Smooth muscle cell of the brain vasculature (primary cell): ENCODE measurements at places on chromosomes 5 and 9.

DNA sequence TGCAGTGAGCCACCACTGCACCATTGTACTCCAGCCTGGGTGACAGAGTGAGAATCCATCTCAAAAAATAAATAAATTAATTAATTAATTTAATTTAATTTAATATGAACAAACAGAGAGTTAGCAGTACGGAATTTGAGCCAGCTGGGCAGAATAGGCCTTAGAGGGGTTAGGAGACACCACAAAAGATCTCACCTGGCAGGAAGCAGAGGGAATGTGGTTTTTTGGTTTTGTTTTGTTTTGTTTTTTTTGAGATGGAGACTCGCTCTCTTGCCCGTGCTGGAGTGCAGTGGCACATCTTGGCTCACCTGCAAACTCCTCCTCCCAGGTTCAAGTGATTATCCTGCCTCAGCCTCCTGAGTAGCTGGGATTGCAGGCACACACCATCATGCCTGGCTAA is 31.8 kb upstream of the PWWP2A start:
- DNase-seq = no peak

- DNase-seq = no peak
Measured at GRCh38 chr5:13785781-13786415, 158.6 kb downstream of the DNAH5 start.

DNA sequence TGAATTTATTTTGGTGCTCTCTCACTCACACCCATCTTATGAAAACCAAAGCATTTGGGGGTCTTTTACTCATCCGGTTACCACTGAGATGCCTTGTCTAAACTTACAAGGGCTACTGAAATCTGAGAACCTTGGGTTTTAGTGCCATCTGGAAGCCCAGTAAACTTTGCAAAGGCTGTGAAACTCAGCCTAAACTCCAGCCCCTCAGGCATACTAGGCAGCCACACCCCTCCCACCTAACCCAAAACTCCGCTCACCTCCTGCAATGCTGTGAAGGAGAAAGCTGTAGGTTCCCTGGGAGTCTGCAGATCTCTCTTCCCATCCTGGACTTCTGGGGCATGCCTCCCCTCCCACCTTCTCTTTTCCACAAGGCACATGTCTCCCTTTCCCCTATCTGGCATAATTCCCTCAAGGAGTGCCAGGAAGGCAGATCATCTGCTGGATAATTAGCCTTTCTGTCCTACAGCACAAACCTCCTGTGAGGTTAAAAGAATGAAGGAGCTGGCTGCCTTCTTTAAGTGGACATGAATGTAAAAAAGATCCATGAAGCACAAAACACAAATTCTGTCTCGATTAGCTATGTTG is 71.5 kb upstream of the ANXA1 start:
- DNase-seq = no peak

DNA sequence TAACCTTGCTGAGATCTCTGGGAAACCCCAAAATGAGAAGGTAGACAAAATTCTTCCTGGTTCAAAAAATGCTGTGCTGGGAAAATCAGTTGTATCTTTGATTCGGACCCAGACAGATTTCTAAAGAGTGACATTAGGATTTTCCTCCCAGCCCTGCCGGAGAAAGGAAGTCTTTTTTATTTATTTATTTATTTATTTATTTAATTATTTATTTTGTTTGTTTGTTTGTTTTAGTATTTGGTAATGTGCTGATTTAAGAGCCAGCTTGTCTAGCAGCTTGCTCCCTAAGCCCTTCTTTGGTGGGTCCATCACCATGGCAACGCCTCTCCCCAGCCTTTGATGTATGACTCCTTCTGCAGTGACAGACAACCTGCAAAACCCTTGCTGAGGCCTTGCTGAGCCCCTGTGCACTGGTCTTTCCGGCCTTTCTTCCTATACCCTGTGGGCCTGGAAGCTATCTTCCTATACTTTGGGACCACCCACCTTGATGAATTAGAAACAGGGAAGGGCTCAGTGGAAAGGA is 60.6 kb upstream of the AFAP1L1 start:
- no peak for DNase-seq

DNA sequence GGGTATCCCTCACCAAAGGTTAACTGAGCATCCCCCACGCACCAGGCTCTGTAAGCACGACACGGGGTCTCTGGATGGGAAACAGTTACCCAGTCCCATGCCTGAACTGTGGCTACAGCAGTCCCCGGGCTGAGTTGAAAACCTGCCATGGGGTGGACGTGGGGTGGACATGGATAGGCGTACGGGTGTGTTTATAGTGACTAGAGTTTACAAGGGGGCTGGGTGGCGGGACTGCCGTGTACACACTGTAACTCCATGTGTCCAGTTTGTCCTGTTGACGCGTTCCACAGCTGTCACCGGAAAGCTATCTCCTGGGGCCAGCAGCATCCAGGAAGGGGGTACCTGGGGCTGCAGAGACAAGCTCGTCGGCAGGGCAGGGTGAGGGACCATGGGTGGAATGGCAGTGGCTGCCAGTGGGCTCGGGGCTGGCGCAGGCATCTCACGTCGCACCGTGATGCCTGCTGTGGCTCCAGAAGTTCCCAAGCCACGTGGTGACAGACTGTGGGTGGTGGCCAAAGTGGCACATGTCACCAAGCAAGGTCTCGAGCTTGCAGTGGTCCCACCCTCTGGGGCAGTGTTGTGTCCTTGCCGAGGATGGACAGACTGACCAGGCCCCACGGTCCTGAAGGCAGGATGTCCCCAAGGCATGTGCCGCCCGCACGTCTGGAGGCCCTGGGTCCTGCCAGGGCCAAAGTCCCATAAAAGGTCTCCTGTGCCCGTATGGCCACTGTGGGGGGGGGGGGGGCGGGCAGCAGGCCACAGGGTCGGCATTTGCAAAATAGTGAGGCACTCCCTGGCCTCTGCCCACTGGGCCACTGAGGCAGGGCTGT is 29.3 kb upstream of the RNF130 start:
- DNase-seq = no peak

DNA sequence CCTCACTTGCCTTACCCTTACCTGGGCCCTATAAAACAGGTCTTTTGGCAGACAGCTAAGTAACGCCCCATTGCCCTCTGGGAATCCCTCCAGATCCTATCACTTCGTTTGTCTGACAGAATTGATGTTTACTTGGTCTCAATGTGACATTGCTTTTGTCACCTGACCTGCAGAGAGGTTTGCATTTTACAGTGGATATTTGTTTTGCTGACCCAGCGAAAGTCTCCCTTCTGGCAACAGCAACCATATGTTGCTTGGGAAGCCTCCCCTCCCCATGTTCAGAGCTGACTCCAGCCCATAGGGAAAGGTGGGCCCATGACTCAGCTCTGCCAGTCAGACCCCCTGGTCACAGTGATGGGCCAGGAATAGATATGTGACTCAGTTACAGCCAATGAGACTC is 54.0 kb upstream of the LARP1 start:
- DNase-seq = no peak

DNA sequence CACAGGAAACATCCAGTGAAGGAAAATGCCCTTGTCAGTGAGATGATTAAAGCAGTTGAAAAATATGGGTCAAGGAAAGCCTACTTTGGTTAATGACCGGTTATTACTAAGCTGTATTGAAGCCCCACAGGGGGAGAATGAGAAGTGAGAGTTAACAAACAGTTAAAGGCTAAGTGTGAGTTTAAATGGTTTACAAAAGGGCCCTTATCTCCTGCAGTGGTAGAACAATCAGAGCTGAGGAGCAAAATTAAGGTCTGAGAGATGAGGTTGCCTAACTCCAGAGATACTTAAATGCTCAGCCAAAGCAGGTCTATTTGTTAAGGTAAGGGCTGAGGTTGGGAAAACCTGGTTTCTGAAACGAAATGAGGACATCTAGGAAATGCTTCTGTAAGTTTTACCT is 75.1 kb upstream of the FER start:
- no peak for DNase-seq

DNA sequence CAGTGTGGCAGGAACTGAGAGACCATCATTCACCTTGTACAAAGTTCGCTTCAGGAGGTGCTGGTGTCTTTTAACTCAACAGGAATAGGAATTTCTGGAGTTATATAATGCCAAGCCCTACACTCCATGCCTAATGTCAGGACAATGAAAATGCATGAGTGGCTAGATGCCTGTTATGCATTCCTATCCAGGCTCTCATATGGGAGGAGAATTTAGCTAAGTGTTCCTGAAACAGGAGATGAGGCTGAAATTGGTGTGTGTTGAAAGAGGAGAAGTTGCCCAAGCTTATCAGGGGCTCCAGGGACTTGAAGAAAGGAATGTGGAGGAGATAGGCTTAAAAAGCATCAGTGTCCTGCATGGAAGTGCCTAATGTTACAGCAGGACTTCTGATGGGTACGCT is 26.8 kb upstream of the PRUNE2 start:
- no peak for DNase-seq

GRCh38 chr9:81599837-81600236 is 89.5 kb downstream of the TLE1 start:
- no peak for DNase-seq

DNA sequence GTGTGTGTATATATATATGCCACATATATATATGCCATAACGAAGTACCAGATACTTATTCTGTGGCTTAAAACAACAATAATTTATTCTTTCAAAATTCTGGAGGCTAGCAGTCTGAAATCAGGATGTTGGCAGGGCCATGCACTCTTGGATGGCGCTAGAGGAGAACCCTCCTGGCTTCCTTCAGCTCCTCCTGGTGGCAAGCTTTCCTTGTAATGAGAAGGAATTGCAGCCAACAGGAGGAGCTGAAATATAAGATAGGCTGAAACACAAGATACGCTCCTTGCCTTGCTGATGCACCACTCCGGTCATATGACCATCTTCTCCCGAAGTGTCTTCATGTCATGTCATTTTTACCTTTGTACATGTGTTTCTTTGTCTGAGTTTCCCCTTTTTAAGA is 368.1 kb upstream of the CTNND2 start:
- DNase-seq = no peak

DNA sequence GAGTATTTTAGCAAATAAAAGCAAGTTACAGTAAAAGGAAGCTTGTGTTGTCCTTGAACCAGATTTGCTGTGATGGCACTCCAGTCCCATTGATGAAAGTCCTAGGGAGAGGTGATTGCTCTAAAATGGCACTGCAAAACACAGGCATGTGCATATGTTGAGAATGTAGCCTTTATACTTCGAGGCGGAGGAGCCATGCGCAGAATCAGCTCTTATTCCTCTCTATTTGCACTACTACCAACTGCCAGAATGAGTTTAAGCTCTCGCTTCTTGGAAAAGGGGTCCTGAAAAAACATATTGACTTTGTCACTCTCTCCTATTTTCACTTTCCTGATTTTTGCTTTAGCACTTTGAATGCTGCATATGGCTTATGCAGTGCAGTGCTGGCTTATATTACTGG is 278.0 kb upstream of the KLF9 start:
- DNase-seq = no peak

GRCh38 chr9:122922713-122923112 is 8.6 kb downstream of the ZBTB26 start:
- no peak for DNase-seq

DNA sequence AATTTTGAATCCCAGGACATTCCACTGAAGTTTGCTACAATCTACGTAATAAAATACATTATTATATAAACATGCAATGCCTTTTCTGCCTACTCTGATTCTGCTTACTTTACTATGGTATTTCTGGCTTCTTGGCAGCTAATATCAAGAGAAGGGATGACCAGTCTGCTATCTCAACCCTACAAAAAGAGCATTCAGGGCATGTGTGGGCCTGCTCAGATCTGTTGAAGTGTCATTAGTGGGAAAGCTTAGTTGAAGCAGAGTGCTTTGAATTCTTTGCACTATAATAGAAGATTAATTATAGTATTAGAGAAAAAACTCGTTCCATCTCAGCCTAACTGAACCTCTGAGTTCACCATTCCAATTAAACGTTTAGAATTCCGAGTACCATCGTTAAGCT is 339.5 kb upstream of the ISL1 start:
- DNase-seq = no peak

DNA sequence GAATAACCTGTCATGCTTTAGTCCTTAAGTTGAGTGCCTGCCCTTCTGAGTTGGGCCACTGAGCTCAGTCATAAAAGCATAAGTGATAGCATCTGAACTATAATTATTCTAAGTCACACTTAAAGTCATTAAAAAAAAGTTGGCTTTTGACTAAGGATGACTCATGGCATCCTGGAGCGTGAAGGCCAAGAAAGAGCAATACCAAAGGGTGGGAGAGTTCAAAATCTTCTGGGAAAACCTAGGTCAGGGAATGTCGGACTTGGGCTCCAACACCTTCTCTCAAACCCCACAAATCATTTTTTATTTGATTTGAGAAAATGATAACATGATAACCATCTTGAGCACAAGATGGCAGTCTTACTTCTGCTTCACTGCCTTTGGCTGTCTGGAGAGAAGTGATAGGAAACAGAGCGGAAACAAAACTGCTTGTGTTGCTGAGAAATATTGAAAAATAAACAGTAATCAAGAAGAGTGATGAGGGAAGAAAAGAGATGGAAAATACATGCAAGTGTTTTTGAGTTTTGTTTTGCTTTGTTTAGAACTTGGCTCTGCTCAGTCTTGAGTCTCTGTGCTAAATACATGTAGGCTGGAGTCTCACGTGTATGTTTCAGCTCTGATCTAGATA is 16.9 kb upstream of the NTRK2 start:
- no peak for DNase-seq

- DNase-seq = peak; percentile 1
Measured at GRCh38 chr5:97297063-97297703, 114.1 kb upstream of the RIOK2 start.

DNA sequence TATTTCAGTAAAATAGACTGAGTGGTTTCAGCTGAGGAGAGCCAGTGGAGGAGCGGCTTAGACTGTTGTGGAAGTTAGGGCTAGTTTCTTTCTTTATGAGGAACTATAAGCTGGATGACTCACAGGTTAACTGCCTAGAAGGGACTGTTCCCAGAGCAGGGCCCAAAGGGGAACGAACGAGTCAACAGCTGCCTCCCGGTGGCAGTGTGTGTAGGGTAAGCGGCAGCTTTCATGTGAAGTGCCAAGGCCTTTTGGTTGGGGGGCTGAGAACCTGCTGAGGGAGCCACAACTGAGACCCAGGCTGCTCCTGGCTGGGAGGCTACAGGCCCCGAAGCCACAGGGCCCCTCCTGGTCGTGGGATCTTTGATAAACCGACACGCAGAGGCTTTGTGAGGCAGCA is 7.0 kb downstream of the SQSTM1 start:
- no peak for DNase-seq

- DNase-seq = no peak
Measured at GRCh38 chr5:172910828-172911627, 48.2 kb upstream of the RPL26L1 start.

GRCh38 chr9:124352616-124353015 is 62.6 kb downstream of the PSMB7 start:
- DNase-seq = no peak

GRCh38 chr9:135811801-135812200 is 95.5 kb downstream of the CAMSAP1 start:
- no peak for DNase-seq
